ENCODE measurements at places on chromosomes 3 and 15. TPM values are rescaled to one million over a fixed set of nuclear protein-coding genes. Genes with fewer than 3 reads are reported as not detected.

DNA sequence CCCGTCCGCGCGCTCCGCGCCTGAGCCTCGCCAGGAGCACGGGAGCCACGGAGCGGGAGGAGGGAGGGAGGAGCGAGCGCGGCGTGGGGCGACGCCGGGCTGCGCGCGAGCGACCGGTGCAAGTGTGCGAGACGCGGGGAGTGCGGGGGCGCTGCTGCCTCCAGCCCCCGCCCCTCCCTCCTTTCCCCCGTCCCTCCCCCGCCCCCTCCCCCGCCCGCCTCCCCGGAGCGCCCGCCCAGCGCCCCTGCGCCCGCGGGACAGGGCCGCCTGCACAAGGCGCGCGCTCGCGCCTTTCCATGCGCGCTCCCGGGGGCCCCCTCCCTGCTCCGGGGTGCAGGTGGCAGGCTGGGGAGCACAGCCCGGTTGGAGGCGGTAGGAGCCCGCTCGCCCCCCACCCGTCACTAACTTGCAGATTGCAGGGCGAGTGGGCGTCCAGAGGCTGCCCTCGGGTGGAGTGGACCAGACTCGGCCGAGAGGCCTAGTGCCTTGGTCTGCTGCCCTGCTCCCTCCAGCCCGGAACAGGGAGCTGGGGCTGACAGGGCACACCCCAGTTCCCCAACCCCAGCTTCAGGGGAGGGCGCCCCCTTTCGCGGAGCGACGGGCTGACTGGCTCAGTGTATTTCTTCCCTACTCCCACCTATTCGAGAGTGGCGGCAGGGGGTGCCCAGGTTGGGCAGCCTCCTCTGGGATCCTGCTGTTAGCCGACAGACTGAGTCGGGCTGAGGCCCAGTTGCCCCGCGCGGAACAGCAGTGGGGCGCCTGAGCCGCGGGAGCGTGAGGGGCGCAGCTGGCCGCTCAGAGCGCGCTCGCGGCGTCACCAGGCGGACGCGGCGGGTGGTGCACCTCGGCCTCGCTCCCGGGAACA, at the start of gene WNT7A:
WNT7A (minus strand) TSS at position 126 of the 865 bp plus-strand sequence. CDS start 255 bp downstream, outside the sequence.
- DNase-seq: no peak

GRCh38 chr15:91930092-91930491, 76.6 kb downstream of the SLCO3A1 start:
- DNase-seq: no peak

GRCh38 chr3:128698211-128699047, 27.6 kb upstream of the RAB7A start:
- peak; percentile 34 for DNase-seq

GRCh38 chr3:157810924-157811718, 295.1 kb downstream of the SHOX2 start:
- DNase-seq: peak; percentile 24

- no peak for DNase-seq
Measured at GRCh38 chr3:43055806-43056770, 49.8 kb downstream of the POMGNT2 start.

- DNase-seq: peak; percentile 27
Measured at GRCh38 chr3:119819806-119820205, 37.9 kb downstream of the NR1I2 start.

The LDHAL6B gene
- not detected for total RNA-seq

DNA sequence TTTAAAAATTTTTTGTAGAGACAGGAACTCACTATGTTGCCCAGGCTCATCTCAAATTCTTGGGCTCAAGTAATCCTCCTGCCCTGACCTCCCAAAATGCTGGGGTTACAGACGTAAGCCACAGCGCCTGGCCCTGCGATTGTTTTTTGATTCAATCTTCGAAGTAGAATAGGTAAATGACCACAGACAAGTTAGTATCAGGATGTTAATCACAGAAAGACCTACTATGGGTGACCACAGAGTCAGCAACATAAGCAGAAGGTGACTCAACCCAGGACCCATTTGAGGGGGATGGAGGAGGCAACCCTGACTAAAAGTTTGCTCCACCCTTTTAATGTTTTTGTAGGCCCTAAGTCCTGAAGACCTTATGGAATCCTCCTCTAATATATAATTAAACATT, 10.0 kb upstream of the USP3 start:
- peak; percentile 39 for DNase-seq

DNA sequence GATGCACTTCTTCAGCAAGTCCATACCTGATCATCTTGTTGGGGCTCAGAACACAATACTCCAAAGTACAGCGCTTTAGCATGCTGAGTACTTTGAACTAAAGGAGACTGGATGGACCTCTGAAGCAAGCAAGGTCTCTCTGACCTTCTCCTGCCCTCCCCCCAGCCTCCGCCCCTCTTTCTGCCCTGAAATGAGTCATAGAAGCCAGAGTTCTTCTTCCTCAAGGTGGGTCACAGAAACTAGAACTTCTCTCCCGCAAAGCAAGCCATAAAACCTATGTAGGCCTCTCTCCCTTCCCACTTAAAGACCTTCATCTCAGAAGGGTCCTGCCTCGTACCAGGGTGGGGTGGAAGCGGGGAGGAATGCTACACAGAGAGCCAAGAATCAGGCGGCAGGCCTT, 230.5 kb upstream of the PROK2 start:
- DNase-seq: no peak

The APBA2 gene
- total RNA-seq: 11.2 TPM

GRCh38 chr3:66527246-66527645, 26.4 kb upstream of the LRIG1 start:
- DNase-seq: no peak

DNA sequence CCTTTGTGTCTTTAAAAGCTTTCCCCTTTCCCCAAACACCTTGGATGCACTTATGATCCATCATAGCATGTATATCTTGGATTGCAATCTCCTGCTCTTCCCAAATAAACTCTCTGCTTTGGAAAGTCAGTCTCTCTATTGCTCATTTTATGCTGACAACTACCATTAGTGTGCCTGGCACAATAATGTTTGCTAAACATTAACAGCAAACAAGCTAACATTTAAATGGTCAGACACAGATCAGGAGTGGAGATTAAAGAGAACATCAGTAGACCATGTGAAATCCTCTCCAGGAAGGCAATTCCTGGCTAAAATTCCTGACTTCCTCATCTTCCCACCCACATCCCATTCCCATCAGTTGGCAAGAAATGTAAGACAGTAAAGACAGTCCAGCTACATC, 44.3 kb upstream of the EIF1B start:
- no peak for DNase-seq

The NEDD4 gene
- total RNA-seq: 23.0 TPM

DNA sequence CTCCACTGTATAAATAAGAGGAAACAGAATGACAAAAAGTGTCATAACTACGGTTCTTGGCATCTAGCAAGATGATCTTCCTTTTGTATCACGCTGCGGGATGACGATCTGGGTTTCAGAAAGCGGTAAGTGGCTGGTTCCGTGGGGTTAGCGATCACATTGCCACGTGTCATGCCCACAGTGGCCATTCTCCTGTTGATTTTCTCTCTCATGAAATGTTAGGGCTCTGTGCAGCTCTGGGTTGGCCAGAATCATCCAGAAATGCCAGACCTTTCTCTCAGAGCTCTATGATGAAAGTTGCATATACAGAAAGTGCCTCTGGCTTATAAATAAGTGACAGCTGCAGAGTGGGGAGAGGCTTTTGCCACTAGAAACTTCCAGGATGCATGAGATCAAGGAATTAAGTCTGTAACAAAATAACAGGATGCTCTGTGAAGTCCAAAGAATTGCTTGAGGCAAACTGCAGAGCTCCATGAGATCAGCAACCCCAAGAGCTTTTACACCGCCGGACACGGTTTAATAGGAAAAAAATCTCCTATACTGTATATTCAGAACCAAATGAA, 71.6 kb downstream of the ABTB1 start:
- no peak for DNase-seq

- no peak for DNase-seq
Measured at GRCh38 chr3:40930131-40930538, 269.2 kb upstream of the CTNNB1 start.

- DNase-seq: peak; percentile 17
Measured at GRCh38 chr15:71545223-71545760, 265.1 kb upstream of the NR2E3 start.

DNA sequence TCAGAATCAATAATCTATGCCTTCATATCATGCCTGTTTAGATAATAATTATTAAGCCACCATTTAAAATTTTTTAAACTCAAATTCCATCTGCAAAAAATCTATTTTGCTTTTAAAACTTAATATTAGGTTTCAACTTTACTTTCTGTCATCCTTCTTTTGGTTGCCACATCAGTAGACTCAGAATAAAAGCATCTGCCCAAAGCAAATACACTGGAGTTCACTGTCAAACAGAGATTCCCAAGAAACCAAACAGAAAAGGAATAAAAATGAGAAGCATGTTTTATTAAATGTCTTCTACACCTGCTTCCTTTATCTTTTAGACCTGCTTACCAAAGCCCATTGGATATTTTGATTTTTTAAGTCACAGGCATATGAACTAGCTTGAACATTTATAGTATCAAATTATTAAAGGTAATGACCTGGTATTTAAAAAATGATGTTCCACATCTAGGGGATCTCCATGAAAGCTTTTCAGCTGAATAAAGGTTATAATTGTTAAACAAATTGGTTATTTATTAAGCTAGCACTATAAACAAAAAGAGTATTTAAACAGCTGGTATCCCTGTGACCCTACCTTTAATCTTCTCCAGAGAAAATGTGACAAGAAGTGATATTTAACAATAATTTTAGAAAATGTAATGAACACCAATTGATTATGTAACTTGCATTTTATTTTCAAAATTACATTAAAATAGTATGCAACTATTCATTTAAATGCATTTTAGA, 62.5 kb downstream of the ALCAM start:
- DNase-seq: no peak

- peak; percentile 71 for DNase-seq
Measured at GRCh38 chr15:100999369-100999768, 80.2 kb downstream of the LRRK1 start.

- peak; percentile 99 for DNase-seq
Measured at GRCh38 chr15:70494852-70495571, 268.3 kb downstream of the UACA start.

The IGSF10 gene
- total RNA-seq: 4.3 TPM

The SCN5A gene
- total RNA-seq: 1.6 TPM

The AHSG gene
- not detected for total RNA-seq

GRCh38 chr3:14788644-14789043, 30.1 kb upstream of the FGD5 start:
- DNase-seq: peak; percentile 5

GRCh38 chr3:30605005-30605404, 1.4 kb upstream of the TGFBR2 start:
- DNase-seq: no peak

- no peak for DNase-seq
Measured at GRCh38 chr15:66193066-66193465, 60.5 kb downstream of the MEGF11 start.

DNA sequence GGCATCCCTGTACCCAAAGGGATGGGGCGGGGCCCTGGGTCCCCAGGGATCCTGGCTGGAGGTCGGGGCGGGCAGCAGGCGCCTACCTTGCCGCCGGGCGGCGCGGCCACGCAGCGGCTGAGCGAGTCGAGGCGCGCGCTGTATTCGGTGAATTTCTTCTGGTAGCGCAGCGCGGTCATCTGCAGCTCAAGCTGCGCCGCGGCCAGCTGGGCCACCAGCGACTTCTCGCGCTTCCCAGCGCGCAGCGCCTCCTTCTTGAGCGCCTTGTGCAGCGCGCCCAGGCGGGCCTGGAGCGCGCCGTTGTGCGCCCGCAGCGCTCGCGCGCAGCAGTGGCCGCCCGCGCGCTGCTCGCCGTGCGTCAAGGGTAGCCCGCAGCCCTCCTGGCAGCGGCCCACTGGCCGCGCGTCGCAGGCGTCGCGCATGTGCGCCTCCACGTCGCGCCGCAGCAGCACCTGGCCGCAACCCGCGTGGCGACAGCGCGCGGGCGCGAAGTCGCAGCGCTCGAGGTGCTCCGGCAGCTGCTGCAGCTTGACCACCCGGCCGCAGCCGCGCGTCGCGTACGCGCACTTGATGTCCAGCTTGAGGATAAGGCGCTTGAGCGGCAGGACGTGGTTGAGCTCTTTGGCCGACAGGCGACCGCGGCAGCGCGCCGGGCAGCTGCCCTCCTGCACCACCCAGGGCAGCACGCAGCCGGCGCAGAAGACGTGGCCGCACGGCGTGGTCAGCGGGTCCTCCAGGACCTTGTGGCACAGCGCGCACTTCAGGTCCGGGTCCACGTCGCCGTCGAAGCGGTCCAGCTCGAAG, 522 bp downstream of the PDZRN3 start:
- peak; percentile 29 for DNase-seq

The CYP11A1 gene
- total RNA-seq: 0.10 TPM

- peak; percentile 28 for DNase-seq
Measured at GRCh38 chr3:50708620-50709019, 33.9 kb downstream of the DOCK3 start.

The CISH gene
- 0.81 TPM for total RNA-seq

- peak; percentile 80 for DNase-seq
Measured at GRCh38 chr3:175410251-175410650, 551.1 kb downstream of the NAALADL2 start.

The IFT57 gene
- 74.2 TPM for total RNA-seq

GRCh38 chr15:85905751-85906450, 111.2 kb upstream of the KLHL25 start:
- no peak for DNase-seq

The PATL2 gene
- total RNA-seq: 2.6 TPM

DNA sequence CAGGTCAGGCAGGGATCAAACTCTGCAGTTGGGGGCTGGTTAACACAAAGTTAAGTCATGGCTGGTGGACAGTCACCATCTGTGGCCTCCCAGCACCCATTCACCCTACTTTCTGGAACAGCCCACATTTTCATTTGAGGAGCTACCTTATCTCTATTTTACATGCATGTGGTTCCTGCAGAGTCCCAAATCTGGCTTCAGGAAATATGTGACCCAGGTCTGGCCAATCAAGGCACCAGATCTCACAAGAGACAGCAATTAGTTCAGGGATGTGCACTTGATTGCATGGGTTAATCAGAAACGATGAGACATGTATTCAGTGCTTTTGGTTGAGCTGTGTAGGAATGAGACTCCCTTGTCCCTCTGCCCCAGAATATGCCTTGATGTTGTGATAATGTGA, 170.9 kb downstream of the NR2F2 start:
- DNase-seq: no peak

DNA sequence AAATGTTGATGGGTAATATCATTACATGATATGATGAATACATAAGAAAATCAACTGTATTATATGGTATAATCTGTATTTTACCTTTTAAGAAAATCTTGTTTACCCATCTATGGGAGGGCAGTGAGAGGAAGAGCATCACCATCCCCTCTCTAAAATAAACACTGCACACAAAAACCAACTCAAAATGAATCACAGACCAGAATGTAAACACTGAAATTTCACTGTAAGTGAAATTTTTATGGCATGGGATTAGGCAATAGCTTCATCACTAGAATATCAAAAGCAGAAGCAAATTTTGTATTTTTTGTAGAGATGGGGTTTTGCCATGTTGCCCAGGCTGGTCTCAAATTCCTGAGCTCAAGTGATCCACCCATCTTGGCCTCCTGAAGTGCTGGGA, 26.2 kb downstream of the IFT80 start:
- peak; percentile 69 for DNase-seq

The RAB43 gene
- 21.1 TPM for total RNA-seq

The TUBGCP4 gene
- total RNA-seq: 22.1 TPM

DNA sequence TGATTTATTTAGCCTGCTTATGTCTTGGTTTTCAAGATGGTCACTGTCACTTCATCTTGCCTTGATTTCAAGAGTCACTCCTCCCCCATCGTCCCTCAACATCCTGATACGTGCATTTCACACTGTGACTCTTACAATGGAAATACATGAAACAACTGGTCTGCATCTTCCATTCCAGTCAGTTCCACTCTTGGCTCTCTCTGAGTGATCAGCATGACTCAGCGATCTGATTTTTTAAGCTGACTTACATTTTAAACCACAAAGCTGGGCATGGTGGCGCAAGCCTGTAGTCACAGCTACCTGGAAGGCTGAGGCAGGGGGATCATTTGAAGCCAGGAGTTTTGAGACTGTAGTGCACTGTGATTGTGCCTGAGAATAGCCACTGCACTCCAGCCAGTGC, 271.2 kb upstream of the ROPN1 start:
- DNase-seq: peak; percentile 97
